Large intestine (tissue), 12 donors: ENCODE measurements at places on chromosomes 4 and X. TPM values are rescaled to one million over a fixed set of nuclear protein-coding genes. Genes with fewer than 3 reads are reported as not detected.

DNA sequence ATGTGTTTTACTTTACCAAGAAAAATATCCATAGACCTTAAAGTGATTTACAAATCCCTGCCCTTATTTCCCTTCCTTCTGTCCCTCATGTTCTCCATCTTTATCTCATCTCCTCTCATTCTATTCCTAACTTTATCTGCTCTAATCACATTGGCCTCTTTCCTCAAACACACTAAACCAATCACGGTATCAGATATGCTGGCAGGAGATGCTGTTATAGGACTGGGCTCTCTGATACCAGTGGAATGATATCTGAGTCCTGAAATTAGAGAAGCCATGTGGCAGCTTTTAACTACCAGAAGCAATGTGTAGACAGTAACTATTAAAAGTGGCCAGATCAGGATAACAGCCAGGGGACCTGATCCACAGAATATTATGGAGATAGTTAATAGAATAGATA, 49.9 kb upstream of the GIMD1 start:
- H3K4me1 ChIP-seq, result no peaks in the 10 kb centered on the region
- H3K4me3 ChIP-seq, result no peak overlapping the region
- no peak overlapping the region for H3K27ac ChIP-seq
- no peaks in the 10 kb centered on the region for H3K27me3 ChIP-seq

DNA sequence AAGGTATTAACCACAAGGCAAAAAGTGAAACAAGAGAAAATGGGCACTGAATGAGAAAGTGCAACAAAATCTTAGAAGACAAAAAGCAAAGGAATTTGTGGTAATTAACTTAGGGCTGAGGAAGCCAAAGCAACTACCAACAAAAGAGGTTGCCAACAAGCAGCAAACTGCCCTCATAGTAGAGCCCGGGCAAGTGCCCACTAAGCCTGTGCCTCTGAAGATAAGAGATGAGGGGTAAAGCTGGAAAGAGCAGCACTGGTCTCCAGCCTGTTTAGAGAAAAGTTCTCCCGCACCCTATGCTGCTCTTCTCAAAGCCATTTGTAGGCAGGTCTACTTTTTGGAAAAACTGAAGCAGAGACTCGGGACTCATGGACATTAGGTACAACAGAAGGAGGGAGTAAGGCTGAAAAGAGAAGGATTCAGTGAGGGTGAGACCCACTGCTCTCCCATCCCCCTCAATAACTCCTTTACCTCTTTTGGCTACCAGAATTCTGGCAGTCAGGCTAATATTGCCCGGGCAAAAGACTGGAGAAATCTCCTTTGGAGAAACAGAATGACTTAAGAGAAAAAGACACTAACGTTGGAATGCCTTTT, 29.6 kb upstream of the KCNE5 start:
- no peaks in the 10 kb centered on the region for H3K36me3 ChIP-seq
- no peaks in the 10 kb centered on the region for H3K27me3 ChIP-seq
- DNase-seq, result no peak
- no peak overlapping the region for H3K27ac ChIP-seq
- H3K4me1 ChIP-seq, result no peaks in the 10 kb centered on the region

- H3K36me3 ChIP-seq, result no peaks in the 10 kb centered on the region
- H3K4me3 ChIP-seq, result no peak overlapping the region
- H3K27ac ChIP-seq, result no peak overlapping the region
- H3K27me3 ChIP-seq, result no peaks in the 10 kb centered on the region
Observed at GRCh38 chr4:98663226-98664006, 5.0 kb upstream of the TSPAN5 start.

- peaks cover 45% of the 10 kb centered on the region for H3K36me3 ChIP-seq
- no peak overlapping the region for H3K4me3 ChIP-seq
- H3K27me3 ChIP-seq, result no peaks in the 10 kb centered on the region
- DNase-seq, result peak; percentile 28
- no peak overlapping the region for H3K27ac ChIP-seq
Observed at GRCh38 chr4:77052352-77052751, 23.4 kb downstream of the CCNI start.

DNA sequence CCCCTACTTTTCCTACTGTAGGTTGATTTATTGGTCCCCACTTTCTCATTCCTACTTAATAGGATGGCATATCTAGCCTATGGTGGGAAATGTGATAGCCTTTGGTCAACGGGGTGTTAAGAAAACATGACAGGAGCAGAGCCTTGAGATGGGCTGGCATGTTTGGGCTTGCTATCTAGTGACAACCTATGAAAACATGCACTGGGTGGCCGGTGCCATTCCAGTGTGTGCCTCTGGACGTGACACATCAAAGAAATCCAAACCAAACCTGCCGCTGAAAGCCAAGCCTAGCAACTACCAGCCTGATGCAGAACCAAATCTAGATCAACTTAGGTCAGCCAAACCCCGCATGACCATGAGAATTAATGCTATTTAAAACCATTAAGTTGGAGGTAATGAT, 317.6 kb downstream of the DMD start:
- no peaks in the 10 kb centered on the region for H3K4me1 ChIP-seq
- no peak overlapping the region for H3K4me3 ChIP-seq
- no peak overlapping the region for H3K27ac ChIP-seq

GRCh38 chrX:143632625-143633410, 3.1 kb downstream of the SLITRK4 start:
- DNase-seq, result no peak
- no peaks in the 10 kb centered on the region for H3K36me3 ChIP-seq
- peaks cover 16% of the 10 kb centered on the region for H3K4me1 ChIP-seq
- no peaks in the 10 kb centered on the region for H3K27me3 ChIP-seq

DNA sequence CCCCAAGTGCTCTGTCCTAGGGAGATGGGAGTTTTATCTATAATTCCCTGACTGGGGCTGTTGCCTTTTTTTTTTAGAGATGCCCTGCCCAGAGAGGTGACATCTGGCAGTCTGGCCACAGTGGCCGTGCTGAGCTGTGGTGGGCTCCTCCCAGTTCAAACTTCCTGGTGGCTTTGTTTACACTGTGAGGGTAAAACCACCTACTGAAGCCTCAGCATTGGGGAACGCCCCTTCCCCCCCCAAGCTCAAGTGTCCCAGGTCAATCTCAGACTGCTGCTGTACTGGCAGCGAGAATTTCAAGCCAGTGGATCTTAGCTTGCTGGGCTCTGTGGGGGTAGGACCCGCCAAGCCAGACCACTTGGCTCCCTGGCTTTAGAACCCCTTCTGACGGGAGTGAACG, 38.3 kb upstream of the CBLL2 start:
- DNase-seq, result no peak
- no peak overlapping the region for H3K4me3 ChIP-seq
- no peak overlapping the region for H3K27ac ChIP-seq
- H3K27me3 ChIP-seq, result no peaks in the 10 kb centered on the region
- H3K4me1 ChIP-seq, result no peaks in the 10 kb centered on the region

DNA sequence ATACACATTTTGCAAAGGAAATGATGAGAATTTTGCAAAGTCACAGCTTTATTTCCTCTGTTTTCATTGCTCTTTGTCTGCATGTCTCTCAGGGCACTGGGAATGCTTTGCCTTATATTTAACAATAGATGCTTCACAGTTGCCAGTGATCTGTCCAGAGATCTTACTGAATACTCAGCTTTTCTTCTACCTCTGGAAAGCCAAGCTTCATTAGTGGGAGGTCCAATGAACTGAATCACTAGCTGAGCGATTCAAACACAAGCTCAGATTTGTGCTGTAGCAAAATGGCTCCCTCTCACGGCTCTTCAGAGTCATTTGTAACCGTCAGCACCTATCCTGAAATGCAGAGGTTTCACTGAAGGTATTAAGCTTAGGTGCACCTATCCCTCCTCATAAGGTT, 138.9 kb downstream of the DCLK2 start:
- DNase-seq, result peak; percentile 10
- no peaks in the 10 kb centered on the region for H3K36me3 ChIP-seq
- no peaks in the 10 kb centered on the region for H3K27me3 ChIP-seq
- no peak overlapping the region for H3K4me3 ChIP-seq
- no peaks in the 10 kb centered on the region for H3K4me1 ChIP-seq

- H3K4me3 ChIP-seq, result no peak overlapping the region
- H3K27ac ChIP-seq, result no peak overlapping the region
- H3K4me1 ChIP-seq, result peaks cover 2% of the 10 kb centered on the region
- no peaks in the 10 kb centered on the region for H3K27me3 ChIP-seq
- no peak for DNase-seq
Observed at GRCh38 chr4:186719925-186720694, 3.5 kb downstream of the FAT1 start.

- H3K36me3 ChIP-seq, result no peaks in the 10 kb centered on the region
- no peaks in the 10 kb centered on the region for H3K4me1 ChIP-seq
- peaks cover 3% of the 10 kb centered on the region for H3K27me3 ChIP-seq
- H3K4me3 ChIP-seq, result no peak overlapping the region
- no peak for DNase-seq
Observed at GRCh38 chr4:108139089-108139488, 29.6 kb downstream of the LEF1 start.

GRCh38 chrX:44484607-44485146, 58.0 kb downstream of the FUNDC1 start:
- H3K27me3 ChIP-seq, result no peaks in the 10 kb centered on the region
- H3K4me1 ChIP-seq, result no peaks in the 10 kb centered on the region

DNA sequence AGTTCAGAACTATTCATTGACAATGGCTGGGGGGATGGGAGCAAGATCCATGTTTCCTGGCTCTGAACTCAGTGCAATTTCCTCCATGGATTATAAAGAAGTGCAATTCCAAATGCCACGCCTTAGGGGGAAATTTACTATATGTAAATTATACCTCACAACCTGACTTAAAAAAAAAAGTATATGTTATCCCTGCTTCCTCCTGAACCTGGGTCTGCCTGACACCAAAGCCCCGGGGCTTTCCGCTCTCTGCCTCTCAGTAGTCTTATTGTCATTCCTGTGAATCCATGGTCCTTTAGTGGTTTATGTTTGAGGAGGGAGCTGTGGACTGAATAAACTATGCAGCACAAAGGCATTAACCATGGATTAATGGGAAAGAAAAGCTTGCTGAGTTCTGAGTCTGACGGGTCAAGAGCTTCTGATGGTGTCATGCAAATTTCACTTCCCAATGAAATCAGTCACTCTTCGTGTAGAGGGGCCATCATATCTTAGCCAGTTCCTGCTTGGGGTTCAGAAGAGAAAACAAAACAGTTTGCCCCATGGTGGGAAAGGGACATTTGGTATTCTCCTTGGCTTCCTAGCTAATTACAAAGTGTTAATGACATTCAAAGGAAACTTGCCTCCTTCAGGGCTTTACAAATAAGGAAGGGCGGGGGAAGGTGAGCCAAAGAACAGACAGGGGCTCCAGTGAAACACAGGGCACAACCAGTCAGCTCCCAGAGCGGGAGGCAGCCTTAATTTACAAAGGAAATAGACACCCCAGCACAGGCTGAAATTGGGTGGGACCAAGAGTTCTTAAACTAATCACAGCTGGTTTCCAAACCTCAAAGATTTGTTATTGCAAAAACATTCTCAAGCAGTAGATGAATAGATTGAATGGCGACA, 14.3 kb downstream of the FAM9C start:
- peak; percentile 76 for DNase-seq
- H3K27me3 ChIP-seq, result no peaks in the 10 kb centered on the region
- H3K4me3 ChIP-seq, result no peak overlapping the region
- peak overlapping the region; percentile 87 for H3K27ac ChIP-seq
- H3K4me1 ChIP-seq, result peaks cover 27% of the 10 kb centered on the region

Gene TEX13B
- polyA plus RNA-seq, result not detected

Gene GPC3
- 75.8 TPM for polyA plus RNA-seq

Gene EMCN
- polyA plus RNA-seq, result 8.7 TPM

Gene GPRASP1
- polyA plus RNA-seq, result 13.8 TPM

Gene INTU
- polyA plus RNA-seq, result 7.7 TPM

Gene DCX
- polyA plus RNA-seq, result 5.4 TPM

Gene NPY5R
- polyA plus RNA-seq, result 0.22 TPM

Gene PUDP
- 25.9 TPM for polyA plus RNA-seq

Gene P2RY4
- 2.6 TPM for polyA plus RNA-seq
